ENCODE measurements at places on chromosomes 6 and 20.

DNA sequence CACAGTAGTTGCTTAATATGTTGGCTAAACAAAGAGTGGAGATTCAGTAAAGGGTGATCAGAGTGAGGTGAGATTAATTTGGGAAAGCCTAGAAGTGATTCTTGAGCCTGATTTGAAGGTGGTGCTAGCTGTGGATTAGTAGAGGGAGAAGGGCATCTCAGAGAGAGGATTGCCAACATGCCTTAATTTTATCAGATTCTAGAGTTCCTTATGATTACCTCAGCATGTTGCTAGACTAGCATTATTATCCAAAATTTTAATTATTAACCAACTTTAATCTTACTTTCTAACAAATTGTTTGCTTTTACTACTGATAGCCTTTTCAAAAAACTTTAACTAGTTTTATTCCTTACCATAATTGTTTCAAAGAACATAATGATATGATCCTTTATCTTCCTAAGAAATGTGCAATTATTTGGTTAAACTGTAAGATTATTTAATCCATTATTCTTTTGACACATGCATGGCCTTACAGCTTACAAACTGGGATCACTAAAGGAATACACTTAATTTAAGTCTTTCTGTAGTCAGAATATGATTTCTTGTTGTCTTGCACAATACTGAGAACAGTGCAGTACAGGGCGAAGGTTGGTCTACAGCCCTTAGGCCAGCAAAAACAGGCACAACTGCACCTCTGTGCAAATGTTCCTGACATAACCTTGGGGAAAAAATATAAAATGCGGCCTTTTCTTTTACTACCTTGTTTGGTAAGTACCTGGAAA is 88.9 kb downstream of the SLC16A10 start:
- DNase-seq = no peak

- no peak for DNase-seq
Measured at GRCh38 chr6:127415096-127415495, 44.1 kb downstream of the KIAA0408 start.

DNA sequence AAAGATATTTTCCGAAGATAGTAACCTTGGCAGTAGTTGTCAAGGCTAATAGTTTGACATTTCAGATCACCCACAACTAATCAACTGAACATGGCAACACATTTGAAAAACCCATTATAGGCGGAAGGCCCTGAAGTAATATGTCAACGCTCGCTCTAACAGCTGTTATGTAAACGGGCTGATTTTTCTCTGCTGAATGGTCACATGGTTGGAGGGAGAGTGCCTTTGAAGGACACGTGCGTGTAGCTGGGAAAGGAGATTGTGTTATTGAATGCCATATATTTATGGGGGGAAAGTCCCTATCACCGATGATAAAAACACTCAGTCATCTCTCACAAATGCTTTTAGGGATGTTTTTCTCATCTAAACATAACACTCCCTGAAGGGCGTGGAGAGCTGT is 160.0 kb upstream of the RALGAPA2 start:
- DNase-seq = no peak

- no peak for DNase-seq
Measured at GRCh38 chr6:3041606-3042005, 26.7 kb upstream of the RIPK1 start.

- no peak for DNase-seq
Measured at GRCh38 chr6:21450149-21450548, 143.4 kb upstream of the SOX4 start.

DNA sequence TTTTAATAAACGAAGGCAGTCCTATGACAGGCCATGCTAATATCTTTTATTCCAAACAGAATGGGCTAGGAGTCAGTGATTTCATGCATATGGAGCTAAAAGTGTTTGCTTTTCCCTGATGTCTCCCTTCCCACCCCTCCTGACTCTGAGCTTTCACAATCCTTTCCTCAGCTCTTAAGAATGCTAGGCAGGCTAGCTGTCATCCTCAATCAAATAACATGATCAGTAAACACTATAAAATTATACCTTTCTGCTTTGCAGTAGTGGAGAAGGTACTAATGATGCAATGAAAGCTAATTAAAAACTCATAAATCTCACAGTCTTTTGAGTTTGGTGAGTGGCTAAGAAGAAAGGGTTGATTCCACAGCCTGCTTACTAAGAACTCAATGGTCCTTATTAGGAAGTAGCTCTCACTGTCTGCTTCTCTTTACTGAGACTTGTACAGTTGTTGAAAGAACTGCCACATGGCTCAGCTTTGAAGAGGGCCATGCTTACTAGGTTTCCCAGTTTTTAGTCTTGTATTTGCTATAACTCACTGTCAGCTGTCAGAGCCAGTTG is 250.9 kb upstream of the JAG1 start:
- DNase-seq = no peak

DNA sequence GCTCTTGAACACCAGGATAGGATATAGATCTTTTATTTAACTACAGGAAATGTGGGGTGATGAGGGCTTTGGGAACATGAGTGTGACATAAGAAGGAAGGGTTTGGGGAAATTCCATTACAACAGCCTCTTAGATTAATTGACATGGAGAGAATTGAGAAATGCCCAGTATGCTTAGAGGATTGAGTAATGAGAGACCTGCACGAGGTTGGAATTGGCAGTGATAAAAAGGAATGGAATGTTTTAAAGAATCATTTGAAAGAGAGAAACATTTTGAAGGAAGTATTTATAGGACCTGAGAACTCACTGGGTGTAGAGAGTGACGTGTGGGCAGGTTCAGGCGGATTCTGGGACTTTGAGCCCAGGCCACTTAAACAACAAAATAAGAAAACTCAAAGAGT is 227.0 kb downstream of the BMP2 start:
- DNase-seq = no peak

GRCh38 chr20:60372822-60373221 is 414.6 kb downstream of the CDH26 start:
- no peak for DNase-seq

DNA sequence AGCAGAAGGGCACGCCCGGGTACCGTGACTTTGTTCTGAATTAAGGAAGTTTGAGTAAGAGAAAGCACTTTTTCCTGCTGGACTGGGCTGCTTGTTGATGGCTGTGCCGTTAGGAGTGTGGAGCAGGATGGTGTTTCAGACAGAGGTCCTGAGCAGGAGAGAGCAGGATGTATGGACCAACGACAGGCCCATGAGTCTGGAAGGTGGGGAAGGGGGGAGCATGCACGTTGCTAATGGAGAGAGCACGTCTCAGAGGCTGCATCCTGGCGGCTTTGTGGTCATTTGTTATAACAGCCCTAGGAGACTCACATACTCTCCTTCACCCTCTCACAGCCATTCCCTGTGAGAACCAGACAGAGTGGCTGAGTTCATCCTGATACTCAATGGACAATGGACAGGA is 56.8 kb downstream of the PHACTR3 start:
- no peak for DNase-seq

GRCh38 chr20:46036370-46036769 is 7.4 kb downstream of the SLC12A5 start:
- no peak for DNase-seq

- no peak for DNase-seq
Measured at GRCh38 chr20:53897884-53898555, 172.4 kb downstream of the BCAS1 start.

- DNase-seq = no peak
Measured at GRCh38 chr6:451336-451735, 59.8 kb downstream of the IRF4 start.

- DNase-seq = no peak
Measured at GRCh38 chr6:44039191-44039719, 88.0 kb downstream of the MRPL14 start.

- no peak for DNase-seq
Measured at GRCh38 chr6:53151676-53152075, 3.0 kb upstream of the GCM1 start.

DNA sequence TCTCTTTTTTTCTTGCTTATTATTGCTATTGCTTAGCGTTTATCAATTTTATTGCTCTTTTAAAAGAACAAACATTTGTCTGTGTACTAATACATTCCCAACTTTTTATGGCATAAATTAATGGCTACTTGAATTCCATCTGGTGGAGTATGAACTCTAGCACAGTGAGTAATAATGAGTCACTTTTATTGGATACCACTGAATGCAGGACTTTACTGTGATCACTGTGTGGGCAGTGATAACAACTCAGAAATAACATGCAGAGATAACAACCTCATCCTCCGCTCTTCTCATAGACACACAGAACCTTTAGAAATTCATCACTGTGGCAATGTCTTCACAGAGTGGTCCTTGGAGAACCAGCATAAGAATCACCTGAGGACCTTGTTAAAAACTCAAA is 174.9 kb upstream of the PRND start:
- no peak for DNase-seq

GRCh38 chr6:17226786-17227233 is 54.4 kb upstream of the RBM24 start:
- DNase-seq = no peak

GRCh38 chr20:50305636-50306477 is 115.2 kb downstream of the CEBPB start:
- peak; percentile 61 for DNase-seq

- no peak for DNase-seq
Measured at GRCh38 chr6:71383901-71384489, 95.4 kb downstream of the OGFRL1 start.

GRCh38 chr20:18006684-18007083 is 37.9 kb downstream of the MGME1 start:
- no peak for DNase-seq

- DNase-seq = no peak
Measured at GRCh38 chr20:11917663-11918062, at the start of gene BTBD3. TSS of gene BTBD3 (plus strand) at chr20:11917893. CDS start at chr20:11918276, 383 bp downstream.

GRCh38 chr6:100433726-100434435 is 30.8 kb downstream of the SIM1 start:
- DNase-seq = no peak

GRCh38 chr6:12952318-12952717 is 235.8 kb downstream of the PHACTR1 start:
- DNase-seq = no peak

DNA sequence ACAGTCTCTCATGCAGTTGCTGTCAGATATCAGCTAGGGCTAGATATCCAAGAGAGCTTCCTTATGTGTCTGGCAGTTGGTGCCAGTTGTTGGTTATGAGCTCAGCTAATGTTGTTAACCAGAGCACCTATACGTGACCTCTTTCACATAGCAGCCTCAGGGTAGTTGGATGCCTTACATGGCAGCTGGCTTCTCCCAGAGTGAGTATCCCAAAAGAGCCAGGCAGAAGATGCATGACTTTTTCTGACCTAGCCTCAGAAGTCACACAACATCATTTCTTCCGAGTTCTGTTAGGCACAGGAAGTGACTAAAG is 175.7 kb downstream of the VEGFA start:
- no peak for DNase-seq

GRCh38 chr6:133301835-133302234 is 60.7 kb downstream of the EYA4 start:
- DNase-seq = no peak

DNA sequence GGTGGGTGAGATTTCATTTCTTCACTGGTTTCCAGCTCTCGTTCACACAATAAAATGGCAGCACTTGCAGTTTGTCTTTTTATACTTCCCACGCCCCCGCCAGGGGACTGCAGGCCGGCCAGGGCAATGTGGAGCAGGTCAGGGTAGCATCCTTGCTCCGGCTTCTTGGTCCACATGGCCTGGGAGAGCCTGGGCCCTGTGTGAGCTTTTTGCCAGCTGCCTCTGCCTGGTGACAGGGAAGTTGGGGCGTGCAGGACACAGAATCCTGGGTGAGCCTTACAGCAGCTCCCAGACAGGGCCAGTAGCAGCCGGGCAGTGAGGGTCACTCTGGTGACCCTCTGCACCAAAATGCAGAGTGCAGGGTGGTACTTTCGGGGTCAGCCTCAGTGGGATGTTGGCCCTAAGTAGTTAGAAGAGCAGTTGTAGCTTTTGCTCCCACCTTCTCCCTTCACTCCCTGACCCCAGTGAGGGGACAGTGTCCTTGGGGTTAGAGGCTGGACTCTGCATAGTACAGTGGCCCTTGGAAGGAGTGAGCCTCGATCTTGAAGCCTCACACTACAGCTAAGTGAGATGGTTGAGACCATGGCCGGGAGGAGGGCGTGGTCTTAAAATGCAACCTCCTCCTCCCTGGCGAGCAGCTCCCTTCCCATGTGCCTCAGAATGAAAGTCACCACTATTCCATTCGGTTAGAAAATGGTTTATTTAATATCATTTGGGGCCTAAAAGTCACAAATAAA is 23.8 kb downstream of the PYGB start:
- no peak for DNase-seq

- no peak for DNase-seq
Measured at GRCh38 chr6:107318100-107318736, 141.1 kb downstream of the PDSS2 start.

DNA sequence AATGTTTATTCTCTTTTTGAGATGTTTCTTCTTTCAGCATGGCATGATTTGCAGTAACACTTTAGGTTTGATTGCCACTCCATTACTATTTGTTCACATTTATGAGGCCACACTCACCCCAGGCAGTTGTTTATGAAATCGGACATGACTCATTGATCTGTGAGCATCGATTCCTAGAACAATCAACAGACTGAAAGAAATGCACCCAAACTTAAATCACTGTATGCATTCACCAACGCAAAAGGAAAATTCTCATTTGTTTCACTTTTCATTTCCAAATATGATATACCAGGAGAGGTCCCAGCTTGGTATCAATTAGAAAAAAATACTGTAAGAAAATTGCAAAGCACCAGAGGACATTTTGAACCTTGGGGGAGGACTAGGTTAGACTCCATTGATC is 5.4 kb upstream of the GJA10 start:
- DNase-seq = no peak

DNA sequence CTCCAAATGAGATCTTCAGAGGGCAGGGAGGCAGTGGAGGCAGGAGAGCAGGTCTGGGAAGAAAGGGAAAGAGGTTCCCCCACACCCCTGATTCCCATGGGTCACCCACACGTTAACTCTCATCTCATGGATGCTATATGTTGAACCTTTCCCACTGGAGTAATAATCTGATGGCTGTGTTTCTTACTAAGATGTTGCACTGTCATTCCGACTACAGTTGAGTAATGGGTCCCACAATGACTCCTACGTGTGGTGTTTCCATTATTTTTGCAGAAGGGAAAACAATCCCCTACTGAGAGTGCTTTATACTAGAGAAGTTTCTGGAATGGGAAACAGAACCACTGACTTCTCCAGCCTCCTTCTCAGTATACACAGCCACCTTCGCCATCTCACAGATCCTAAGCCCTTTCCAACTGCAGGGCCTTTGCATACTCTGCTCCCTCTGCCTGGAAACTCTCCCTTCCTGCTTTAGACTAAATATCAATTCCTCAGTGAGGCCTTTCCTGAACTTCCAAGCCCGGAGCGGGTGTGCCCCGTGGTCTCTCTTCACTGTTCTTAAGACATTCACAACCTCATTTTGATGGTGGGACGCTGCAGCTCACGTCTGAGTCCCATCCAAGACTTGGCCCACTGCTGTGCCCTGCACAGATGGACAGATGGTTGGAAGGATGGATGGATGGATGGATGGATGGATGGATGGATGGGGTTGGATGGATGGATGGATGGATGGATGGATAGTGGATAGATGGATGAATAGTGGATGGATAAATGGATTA is 238.6 kb upstream of the PMEPA1 start:
- DNase-seq = no peak

GRCh38 chr6:73006146-73006545 is 219.2 kb downstream of the KHDC1L start:
- DNase-seq = no peak
